Activated CD4-positive, alpha-beta T cell treated with anti-CD3 and anti-CD28 coated beads for 1 hour (primary cell): ENCODE measurements at places on chromosomes 5 and 9.

DNA sequence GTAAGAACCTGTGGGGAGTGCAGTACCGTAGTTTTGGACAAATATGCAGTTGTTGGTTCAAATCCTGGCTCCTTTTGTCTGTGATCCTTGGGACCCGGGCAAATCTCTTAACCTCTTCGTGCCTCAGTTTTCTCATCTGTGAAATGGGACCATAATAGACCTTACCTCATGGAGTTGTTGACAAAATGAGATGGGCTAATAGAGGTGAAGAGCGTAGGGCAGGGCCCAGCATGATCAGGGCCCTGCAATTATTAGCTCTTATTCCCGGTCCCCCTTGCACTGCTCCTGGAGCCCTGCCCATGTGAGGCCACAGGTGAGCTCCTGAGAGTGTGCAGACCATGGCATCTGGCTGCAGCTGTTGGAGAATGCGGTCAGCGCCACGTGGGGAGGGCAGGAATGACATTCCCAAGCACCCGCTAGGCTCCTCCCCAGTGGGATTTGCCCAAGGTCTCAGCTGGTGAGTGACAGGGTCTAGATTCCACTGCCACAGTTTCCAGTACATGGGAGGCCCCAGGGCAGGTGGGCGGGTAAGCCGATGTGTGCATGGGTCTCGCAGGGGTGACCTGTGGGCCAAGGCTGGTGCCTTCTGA, 41.0 kb downstream of the NEK6 start:
- no peak for DNase-seq

- DNase-seq = no peak
Measured at GRCh38 chr5:115774684-115775083, 41.8 kb downstream of the CDO1 start.

DNA sequence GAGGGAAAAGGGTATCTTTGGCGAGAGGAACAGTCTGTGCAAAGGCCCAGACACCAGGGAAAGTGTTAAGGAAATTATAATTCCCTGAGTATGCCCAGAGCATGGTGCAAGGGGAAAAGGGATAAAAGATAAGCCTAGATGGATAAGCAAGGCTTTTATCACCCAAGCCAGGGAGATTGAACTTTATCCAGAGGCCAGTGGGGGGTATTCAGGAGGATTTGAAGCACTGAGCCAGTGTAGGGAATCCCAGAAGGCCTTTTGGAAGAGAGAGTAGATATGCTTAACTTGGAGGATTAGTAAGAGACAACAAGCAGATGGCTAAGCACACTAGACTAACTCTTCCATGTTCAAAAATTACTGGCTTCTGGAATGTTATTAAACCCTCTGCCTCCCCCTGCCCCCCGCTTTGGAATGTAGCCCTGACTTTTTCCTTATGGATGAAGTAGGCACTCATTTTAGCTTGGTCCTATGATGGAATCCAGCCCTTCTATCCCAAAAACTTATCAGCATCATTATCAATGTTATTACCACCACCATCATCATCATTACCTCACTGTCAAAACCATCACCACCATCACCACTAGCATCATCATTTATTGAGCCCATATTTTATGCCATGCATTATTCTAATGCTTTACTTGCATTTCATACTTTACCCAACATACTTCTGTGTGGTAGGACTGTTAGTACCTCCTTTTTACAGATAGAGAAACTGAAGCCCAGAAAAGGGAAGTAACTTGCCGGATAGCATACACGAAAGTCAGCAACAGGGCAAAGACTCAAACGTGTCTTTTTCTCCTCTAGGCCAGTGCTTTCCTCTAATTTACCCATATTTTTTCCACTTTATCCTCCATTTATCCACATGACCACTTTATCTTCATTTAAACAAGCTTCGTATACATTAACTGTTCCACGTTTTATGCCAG, 237.0 kb downstream of the PAPPA start:
- DNase-seq = no peak

DNA sequence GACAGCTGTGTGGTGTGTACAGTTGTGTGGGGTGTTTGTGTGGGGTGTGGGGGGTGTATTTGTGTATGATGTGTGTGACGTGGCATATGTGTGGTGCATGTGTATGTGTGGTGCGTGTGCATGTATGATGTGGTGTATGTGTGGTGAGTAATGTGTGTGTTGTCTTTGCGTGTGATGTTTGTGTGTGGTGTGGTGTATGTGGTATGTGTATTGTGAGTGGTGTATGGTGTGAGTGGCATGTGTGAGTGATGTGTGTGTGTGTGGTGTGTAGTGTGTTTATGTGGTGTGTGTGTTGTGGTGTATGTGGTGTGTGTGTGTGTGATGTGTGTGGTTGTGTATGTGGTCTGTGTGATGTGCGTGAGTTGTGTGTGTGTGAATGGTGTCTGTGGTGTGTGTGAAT, 191.1 kb downstream of the MELK start:
- no peak for DNase-seq

DNA sequence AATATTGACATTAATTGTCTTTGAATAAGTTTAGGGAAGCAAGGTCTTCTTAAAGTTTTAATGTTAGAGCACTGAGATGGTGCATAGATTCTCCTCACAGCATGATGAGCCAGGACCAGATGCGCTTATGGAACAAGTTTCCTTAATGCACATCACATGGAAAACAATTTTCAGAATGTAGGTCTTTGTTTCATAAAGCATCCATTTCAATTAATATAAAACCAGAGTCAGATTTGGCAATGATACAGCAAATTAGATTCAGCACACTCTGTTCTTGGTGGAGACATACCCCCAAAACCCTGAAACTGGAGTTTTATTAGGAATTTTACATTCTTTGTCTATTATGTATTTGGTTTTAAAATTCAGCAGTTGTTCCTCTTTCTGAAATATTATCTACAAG, 402.1 kb upstream of the SEMA6A start:
- DNase-seq = no peak

DNA sequence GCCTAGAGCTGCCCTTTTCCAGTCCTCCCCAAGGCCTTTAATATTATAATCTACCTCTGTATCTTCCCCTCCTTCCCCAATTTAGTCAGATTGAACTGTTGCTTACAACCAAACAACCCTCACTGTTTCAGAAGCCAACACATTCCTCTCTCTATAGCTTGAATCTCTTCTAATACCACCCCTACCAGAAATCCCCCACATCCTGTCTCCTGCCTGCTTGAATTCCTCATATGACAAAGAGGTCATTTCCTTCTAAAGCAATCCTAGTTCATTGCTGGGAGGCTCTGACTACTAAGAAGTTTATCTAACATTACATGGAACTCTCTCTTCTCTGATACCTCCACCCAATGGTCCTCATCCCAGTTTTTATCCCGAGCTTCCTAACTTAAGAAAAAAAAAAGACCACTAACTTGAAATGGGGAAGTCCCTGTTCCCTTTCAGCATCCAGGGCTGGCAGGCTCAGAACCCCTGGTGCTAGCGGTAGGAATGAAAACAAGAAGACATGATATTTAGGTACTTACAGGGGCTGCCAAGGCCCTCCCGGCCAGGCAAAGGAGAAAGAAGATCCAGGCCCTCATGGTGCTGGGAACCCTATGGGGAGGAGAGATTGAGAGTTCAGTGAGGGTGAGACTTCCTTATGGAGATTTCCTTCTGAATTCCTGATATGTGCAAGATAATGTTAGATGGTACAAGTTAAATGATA, 11.0 kb downstream of the SPARC start:
- DNase-seq = no peak

GRCh38 chr5:100270023-100270771, 265.0 kb upstream of the FAM174A start:
- DNase-seq = no peak
